BJ (cell line): ENCODE measurements at places on chromosomes 6 and 20.

DNA sequence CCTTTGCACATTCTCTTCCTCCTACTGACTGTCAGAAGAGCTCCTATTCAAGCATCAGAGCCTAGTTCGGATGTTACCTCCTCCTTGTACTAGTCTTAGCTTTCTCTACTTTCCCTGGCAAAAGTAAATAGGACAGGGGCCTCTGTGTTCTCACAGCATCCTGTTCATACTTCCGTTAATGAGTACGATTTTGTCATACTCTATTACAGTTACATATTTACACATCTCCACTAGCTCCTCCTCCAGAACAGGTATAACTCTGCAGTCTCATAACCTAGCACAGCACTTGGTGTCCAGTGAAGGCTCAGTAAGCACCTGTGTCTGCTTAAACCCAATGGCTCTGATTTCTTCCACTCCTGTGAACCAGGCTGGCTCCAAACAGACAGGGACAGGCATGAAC lies 7.0 kb downstream of the ELMO2 start:
- DNase-seq, result no peak

GRCh38 chr20:62822239-62822787 lies 5.5 kb downstream of the COL9A3 start:
- no peak for DNase-seq

- DNase-seq, result no peak
Measured at GRCh38 chr6:134719911-134720310, 230.0 kb downstream of the ALDH8A1 start.

DNA sequence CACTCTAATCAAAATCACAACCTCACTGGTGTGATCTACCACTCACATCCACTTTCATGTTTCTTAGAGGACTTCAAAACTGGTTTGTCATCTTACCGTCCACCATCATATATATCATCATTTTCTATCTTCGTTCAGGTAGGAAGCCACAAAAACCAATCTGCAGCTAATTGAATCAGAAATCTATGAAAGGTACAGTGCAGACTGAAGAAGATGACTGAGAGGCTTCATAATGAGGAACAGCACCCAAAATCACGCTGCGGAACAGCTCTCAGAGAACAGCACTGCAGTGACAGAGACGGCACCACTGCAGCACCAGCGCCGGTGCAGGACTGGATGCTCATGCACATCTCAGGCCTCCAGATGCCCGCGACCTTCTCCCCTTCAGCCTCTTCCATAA lies 13.0 kb downstream of the GMDS start:
- DNase-seq, result no peak

DNA sequence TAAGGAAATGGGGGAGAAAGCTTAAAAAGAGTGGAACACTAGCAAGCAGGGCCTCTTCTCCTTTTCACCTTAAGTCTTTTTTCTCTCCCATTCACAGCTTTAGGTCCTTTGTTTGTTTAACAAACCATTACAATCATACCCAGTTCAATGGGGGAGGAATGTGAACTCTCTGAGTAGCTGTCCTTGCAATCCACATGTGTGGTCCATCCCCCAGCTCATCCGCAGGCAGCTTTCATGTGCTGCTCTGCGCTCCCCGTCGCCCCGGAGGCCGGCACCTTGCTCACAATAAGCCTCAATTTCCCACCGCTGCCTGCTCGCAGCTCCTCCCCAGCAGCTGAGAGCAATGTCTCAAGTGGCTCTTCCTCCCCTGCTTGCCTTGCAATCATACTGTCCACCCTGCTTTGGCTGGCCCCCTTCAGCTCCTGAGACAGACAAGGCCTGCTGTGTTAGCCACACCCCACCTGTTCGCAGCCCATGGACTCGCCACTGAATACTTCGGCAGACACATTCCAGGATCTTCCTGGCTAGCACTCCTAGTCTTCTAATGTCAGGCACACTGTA lies 49.1 kb downstream of the PLAGL1 start:
- DNase-seq, result no peak

GRCh38 chr6:121791396-121792315 lies 356.2 kb downstream of the GJA1 start:
- no peak for DNase-seq

- peak; percentile 94 for DNase-seq
Measured at GRCh38 chr20:25525867-25526266, 59.5 kb downstream of the NINL start.

DNA sequence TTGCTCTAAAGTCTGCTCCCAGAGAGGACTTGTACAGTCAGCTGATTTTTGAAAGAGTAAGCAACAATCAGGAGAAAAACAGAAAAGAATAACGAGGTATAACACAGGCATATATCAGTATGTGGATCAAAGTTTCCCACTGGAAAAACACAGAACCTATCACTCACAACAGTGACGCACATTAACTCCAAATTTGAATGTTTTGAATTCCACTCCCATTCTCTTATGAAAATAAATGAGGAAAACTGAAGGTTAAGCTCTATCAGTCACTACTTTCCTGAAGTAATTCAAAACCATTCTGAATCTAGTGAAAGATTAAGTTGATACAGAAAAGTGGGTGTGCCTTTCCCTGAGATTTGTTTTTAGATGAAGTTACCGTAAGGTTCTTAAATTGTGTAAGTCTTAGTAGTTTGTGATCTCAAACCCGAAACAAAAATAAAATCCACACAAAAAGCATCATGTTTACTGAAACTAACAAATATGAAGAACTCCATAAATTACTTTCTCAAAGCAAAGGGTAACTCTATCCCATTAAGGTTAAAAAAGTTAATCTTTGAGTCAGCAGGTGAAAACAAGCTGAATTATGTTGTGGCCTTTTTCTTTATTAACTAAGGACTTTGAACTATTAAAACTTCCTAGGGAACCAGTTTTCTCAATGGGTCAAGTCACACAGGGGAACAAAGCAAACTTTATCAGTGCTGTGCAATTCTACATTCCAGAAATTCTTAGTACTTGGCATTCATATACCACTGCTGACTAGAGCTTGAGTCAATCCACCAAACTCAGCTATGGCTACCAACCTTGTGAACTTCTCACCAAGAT lies 115.7 kb downstream of the OGFRL1 start:
- DNase-seq, result no peak

GRCh38 chr6:168012431-168013249 lies 15.2 kb downstream of the KIF25 start:
- DNase-seq, result no peak

- DNase-seq, result no peak
Measured at GRCh38 chr6:137351890-137352289, 132.7 kb upstream of the IFNGR1 start.

DNA sequence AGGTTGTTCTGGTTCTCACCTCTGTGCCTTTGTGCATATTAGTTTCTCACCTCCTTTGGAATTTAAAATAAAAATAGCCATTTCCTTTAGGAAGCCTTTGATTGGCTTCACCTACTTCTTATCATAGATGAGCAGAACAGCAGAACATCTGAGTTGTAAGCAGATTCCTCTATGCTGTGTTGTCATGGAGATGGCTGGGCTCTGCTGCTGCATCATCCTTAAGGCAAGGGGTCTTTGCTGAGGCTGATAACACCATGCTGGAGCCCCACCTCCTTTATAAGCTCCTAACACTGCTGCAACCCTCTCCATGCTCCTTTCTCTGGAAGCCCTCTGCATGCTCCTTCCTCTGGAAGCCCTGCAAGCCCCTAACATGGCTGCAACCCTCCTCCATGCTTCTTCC lies 276.5 kb upstream of the TCF21 start:
- DNase-seq, result no peak

- no peak for DNase-seq
Measured at GRCh38 chr6:393391-394221, 2.1 kb downstream of the IRF4 start.

DNA sequence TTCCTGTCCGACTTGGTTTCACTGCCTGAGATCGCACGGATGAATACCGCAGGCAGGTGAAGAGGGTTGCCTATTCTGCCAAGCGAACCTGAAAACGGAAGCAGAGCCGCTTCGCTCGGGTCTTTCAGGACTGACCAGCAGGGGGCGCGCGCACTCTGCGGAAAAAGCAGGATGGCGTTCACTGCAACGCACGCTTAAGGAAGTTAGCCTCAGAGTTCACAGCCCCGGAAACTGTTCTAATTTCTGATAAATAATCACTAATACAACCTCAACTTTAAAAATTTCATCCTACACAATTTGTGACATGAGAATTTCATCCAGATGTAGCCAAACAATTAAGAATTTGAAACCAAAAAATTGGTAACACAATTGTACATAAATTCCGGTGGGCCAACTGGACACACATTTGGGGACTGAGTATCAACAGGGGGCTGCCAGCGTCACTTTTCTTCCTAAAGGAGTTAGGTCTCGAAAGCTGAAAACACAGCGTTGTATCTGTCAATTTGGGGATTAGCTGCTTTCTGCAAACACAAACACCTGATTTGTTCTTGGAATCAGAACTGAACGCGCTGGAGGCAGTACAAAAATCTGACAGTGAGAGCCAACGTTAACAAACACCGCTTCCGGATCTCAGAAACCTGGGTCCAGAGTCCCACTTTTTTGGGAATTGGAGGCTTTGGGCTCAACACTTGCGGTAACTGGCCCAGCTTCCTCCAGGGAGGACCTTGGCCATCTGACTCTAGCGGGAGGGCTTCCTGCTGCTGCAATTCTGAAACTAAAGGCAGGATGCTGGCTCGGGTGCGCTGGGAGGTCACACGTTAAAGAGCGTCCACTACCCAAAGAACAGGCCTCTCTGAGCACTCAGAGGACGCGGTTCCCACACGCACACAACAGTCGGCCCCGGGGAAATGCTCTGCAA lies 8.8 kb downstream of the PXDC1 start:
- DNase-seq, result no peak

DNA sequence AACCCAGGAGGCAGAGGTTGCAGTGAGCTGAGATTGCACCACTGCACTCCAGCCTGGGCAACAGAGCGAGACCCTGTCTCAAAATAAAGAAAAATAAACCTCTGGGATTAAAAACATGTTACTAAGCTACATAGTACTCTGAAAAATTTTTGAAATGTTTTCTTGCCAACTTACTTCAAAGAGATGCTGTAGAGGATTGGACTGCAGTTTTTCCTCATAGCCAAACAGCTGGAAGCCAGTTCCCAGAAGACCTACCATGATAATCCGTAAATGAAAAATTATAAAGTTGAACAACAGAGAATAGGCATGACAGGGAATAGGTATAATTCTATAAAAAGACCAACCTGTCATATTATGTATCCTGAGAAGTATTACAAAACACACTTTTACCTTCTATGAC lies 48.0 kb downstream of the RARS2 start:
- DNase-seq, result no peak

DNA sequence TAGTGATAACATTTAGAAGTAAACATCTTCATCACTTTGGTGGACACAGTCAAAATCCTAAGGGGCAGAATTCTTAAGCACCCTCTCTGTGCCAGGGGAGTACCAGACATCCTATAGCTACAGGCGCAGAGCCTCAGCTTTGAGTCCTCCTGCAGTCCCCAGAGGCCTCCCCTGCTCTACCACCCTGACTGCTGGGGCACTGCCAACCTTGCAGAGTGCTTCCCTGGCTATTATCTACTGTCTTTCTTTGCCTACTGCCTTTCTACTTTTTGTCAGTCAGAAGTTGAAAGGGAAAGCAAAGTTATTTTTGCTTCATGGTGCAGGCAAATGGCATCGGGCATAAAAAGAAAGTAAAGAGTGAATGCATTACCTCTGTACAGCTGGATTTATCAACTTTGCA lies 80.1 kb downstream of the AIG1 start:
- no peak for DNase-seq

DNA sequence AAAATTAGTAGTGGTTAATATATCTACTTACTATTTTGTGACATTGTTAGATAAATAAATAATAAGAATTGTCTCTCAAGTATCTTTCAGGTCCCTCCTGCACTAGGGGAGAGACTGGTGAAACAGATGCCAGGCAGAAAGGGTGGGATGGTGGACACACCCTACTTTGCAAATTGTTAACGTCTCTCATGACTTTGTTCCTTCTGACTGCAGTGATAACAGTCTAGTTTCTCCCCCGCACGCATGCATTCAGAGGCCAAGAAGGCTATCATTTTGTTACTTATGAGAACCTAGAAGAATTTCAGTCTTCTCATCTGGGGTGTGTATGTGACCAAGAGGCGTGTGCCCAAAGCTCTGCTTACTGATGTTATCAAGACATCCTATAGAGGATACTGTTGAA lies 152.3 kb downstream of the EDN1 start:
- no peak for DNase-seq

DNA sequence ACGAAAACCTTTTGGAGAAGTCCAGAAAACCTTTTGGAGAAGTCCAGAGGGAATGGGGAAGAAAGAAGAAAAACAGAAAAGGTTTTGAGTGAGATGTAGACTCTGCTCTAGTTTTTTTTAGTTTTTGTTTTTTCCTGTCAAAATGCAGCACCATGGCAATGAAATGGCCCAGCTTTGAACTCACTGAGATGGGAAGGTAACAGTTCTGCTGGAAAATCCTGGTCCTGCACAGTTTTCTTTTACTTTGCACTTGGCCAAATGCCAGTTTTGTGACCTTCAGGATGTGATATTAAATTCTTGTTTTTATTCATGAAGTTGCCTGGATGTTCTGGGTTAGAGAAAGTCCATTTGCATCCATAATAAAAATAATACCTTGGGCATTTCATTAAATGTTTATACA lies 145.7 kb downstream of the CFAP61 start:
- DNase-seq, result no peak

GRCh38 chr20:7503501-7503900 lies 436.8 kb downstream of the HAO1 start:
- DNase-seq, result no peak

DNA sequence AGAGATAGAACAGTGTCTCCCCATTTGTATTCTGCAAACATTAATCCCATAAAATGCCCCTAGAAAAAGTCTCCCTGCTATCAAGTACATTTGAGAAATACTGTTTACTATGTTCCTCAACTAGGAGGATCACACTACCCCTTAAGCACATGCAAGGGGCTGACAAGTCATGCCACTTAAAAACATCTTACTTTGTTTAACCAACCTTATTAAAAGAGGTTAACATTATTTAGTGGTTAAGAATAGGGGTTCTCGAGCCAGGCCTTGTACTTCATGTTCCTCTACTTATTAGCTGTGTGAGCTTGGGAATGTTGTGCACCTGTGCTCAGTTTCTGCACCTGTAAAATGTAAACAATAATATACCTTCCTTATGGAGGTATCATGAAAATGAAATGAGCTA lies 113.7 kb downstream of the UBE3D start:
- no peak for DNase-seq

DNA sequence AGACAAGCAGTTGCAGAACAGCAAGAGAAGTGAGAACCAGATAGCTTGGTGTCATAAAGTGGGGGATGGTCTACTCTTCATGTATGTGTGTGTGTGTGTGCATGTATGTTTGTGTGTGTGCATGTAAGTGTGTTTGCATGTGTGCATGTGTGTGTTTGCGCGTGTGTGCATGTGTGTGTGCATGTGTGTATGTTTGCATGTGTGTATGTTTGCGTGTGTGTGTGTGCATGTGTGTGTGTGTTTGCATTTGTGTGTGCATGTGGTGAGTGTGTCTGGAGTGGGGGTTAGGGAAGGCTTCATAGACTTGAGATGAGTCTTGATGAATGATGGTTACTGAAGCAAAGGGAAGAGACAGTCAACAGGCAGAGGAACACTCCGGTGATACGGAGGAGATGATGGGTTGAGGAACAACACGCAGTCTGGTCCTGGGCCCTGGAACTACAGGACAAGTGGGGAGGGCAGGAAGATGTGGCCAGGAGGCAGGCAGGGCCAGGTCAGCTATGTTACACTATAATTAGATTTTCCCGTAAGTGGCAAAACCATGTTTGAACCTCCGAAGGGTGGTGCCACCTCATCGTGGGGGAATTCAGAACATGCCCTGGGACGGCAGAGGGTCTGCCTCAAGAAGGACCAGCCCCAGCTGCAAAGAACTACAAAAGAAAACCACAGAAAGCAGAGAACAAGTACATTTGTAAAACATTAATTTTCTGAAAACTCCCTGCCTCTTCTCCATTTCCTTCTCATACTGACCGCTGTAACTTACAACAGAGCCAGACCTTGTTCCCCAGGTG lies 38.7 kb upstream of the PDE10A start:
- no peak for DNase-seq

- no peak for DNase-seq
Measured at GRCh38 chr6:111662072-111662793, 56.6 kb upstream of the TRAF3IP2 start.
